NB4 (cell line): ENCODE measurements at places on chromosomes 16 and 17.

GRCh38 chr17:57016071-57016763, 38.3 kb downstream of the SCPEP1 start:
- no peak for DNase-seq

DNA sequence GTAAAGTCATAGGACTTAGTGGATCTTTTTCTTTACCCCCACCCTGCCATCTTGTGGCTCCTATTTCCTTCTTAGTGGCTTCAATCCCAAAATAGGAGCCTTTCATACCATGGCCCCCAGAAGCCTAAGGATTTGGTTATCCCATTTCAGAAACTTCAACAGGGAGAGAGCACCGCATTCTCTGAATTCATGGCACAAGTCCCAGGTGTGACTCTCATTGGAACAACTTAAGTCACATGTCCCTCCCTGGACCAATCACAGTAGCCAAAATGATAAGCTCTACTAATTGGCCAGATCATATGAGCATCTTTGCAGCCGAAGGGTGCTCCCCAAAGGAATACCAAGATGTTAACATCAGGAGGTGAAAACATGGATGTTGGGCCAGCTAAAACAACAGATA, 43.2 kb downstream of the AXIN2 start:
- no peak for DNase-seq

GRCh38 chr17:45771271-45771959, 12.7 kb upstream of the CRHR1 start:
- DNase-seq = no peak

DNA sequence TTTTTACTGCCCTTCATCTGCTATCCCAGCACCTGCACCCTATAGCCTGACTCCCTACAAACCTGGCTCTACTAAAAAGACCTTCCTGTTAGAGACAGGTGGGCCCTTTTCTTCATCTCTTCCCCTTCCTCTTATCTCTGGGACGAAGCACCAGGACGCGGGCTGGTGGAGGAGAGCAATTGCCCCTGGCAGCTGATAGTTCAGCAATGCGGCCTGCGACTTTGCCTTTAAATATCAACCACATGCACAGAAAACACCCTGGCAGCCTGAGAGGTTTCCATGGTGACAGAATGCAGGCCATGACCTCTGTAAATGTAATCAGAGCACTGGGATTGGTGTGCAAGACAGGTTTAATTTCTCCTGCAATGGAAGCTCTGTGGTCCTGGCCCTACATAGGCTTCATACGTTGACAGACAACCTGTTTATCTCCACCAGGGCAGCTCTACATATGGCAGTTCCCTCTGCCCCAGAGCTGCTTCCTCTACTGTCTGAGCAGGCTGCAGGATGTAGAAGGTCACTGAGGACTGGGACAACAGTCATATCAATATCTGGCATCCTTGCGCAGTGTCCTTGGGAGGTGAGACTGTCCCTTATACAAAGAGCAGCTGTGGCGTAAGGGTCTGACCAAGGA, 10.0 kb upstream of the SKAP1 start:
- no peak for DNase-seq

- DNase-seq = no peak
These were observed 42.2 kb upstream of the KPNB1 start for GRCh38 chr17:47607481-47607880.

DNA sequence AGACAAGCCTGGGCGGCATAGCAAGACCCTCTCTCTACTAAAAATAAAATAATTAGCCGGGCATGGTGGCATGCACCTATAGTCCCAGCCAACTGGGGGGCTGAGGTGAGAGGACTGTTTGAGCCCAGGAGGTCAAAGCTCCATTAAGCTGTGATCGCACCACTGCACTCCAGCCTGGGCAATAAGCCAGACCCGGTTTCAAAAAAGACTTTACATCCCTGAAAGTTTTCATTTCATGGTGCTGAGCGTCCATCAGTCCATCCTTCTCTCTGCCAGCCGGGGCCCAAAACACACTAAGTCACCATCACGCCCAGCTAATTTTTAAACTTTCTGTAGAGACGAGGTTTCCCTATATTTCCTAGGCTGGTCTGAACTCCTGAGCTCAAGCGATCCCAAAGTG, 10.6 kb downstream of the RAB40B start:
- DNase-seq = no peak

GRCh38 chr16:1723450-1724147, 17.6 kb downstream of the MAPK8IP3 start:
- DNase-seq = peak; percentile 33

DNA sequence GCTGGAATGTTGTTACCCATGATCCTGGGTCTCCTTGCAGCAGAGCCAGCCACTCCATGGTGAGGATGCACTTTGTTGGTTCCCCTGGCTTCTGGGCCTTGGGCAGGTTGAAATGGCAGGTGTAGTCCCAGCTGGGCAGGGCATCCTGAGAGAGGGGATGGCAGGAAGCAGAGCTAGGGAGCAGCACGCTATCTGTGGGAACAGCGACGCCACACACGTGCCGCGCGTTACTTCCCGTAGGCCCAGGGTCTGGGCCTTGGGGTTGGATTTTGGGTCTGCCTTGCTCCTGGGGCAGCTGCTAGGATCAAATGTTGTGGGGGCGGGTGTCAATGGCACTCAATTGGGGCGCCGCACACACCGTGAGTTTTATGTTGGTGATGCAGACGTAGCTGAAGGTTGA, 368.0 kb downstream of the CPPED1 start:
- no peak for DNase-seq

DNA sequence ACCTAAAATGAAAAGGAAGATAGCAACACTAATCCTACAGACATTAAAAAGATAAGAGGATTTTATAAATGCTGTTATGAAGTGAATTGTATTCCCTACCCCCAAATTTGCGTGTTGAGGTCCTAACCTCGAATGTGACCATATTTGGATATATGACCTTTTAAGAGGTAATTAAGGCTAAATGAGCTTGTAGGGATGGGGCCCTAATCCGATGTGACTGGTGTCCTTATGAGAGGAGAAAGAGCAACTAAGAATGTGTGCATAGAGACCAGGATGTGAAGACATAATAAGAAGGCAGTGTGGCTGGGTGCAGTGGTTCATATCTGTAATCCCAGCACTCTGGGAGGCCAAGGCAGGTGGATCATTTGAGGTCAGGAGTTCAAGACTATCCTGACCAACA, 48.2 kb upstream of the FAM20A start:
- DNase-seq = no peak
